ENCODE measurements at places on chromosomes 2 and 18.

DNA sequence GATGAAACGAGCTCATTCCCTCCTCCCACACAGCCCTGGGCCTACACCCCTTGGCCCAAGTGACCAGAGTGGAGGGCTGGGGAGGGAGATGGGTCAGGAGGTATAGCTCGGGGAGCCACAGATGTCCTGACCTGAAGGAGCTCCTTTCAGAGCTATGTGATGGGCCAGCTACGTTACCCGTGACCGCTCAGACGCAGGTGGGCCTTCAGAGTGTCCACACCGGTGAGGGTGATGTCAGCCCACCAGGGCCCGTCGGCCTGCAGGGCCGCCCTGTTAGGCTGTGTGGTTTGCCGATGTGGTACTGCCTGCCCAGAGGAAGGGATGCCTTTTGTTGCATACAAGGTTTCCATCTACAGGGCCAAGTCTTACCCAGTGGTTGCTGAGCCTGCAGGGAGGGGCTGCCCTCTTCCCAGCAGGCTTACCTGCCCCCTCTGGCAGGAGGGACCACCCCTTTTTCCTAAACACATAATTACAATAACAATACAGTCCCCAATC, 41.8 kb upstream of the FOSL2 start:
- DNase-seq = no peak

DNA sequence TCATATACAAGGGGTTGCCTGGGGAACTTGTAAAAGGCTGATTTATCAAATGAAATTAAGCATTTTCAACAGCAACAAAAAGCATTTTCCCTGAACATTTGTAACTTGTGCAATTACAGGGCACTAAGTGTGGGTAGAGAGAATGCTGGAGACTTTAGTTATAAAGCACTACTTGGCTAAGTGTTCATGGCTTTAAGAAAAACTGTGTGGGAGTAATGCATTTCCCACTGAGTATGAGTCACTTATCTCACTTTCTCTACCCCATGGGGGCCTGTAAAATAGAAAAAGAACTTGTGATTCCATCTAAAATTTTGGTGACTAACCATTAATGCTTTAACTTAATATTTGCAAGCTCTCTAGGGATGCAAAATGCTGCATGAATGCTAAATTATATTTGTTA, 193.4 kb downstream of the CCDC102B start:
- no peak for DNase-seq

GRCh38 chr2:40540026-40540425, 88.1 kb upstream of the SLC8A1 start:
- no peak for DNase-seq

- DNase-seq = no peak
Observed at GRCh38 chr18:44883671-44884070, 203.0 kb downstream of the SETBP1 start.

DNA sequence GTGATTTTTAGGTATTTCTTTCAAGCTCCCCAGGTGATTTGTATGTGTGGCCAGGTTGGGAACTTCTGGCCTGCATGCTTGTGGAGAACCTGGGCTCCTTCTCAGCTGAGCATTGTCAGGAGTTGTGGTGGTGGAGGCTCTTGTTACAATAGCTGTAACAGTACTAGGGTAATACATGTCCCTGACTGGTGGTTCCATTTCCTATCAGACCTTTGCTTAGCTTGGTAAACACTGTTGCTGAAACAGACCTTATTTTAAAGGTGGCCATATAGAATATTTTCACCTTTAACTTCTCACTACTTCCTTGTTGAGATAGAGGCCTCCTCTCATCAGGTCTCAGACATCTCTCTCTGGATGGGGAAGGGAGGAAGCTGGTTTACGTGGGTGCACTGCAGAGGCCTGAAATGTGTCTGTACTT, 79.2 kb downstream of the SETBP1 start:
- no peak for DNase-seq

- no peak for DNase-seq
Observed at GRCh38 chr2:164015328-164016123, 279.7 kb upstream of the FIGN start.

GRCh38 chr2:181076658-181077057, 96.3 kb downstream of the UBE2E3 start:
- DNase-seq = no peak

DNA sequence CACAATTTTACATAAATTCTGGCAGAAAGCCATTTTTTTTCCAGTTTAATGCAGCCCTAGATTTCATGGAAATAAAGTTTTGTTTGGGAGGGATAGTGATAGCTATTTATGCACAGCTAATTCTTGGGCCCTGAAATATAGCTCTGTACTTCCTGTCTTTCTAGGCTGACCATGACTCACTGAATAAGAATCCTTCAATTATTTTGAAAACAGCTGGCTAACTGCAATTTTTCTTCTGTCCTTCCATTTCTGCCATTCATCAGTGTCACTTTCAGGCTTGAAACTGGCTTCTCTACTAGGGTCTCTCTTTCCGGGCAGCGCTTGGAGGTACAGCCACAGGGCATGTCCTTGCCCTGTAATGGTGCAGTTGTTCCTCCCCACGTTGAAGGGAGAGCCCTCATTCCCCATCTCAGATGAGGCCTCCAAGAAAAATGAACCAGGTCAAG, 97.1 kb upstream of the TMEM178A start:
- DNase-seq = no peak

DNA sequence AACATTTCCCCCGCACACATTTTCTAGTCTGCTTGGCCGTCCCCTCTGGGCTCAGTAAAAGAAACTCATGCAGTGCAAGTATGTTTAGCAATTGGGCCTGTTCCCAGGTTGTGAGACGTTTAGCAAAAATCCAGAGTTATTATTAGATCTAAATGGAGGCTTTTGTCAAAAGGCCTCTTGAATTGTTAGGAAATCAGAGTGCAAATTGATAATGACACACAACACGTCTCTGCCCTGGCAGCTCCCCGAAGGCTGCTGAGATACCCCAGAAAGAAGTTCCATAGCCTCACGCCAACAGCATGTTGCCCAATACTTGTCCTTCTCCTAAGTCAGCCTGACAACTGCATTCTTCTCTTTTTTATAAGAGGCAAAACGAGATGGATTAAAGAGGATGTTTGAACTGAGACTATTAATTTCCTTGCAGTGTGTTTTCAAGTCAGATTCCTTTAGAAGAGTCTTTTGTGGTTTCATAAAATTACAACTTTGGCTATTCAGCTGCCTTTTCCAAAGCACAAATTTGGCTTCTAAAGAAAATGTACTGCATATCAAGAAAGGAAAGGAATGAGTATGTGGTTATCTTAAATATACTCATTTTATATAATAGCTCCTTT, 202.2 kb downstream of the TRIB2 start:
- no peak for DNase-seq

DNA sequence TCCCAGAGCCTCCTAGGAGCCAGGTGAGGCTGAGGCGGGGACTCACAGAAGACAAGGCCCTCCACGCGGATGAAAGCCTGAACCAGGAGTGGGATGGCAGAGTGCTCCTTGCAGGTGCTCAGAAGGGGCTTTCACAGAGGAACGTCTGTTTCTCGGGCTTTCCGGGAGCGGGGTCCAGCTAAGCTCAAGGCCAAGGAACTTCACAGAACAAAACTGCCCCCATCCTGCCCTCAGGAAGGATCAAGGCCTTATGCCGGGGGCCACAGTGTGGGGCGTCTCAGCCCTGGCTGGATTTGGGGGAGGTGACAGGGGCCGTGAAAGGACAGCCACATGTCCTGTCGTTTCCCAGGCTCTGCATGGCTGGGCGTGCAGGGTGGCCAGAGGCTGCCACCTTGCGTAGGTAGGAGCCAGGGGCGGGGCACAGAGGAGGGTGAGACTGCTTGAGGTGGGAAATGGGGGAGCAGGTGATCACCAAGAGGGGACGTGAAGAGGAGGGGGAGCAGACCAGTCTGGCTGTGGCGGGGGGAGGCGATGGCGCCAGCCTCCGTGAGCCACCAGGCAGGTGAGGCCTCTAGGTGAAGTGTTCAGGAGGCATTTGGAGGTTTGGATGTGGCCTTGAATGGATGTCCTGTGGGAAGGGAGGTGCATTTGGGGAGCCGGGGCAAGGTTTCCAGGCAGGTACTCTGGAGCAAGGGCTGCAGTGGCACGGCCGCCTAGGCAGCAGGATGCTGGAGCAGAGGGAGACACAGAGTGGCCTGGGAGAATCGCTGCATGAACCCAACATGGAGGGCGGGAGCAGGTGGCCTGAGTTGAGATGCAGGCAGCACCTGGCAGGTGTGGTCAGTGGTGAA, 79.1 kb downstream of the TWIST2 start:
- DNase-seq = no peak

DNA sequence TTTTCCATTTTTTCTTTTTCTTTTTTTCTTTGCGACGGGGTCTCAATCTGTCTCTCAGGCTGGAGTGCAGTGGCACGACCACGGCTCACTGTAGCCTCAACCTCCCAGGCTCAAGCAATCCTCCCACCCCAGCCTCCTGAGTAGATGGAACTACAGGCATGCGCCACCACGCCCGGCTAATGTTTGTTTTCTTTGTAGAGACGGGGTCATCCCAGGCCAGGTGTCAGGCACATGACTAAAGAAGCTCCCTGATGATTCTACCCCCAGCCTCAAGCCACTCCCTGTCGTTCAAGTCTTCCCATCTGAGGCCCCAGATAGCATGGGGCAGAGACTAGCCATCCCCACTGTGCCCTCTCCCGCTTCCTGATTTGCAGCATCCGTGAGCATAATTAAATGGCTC, 9.8 kb upstream of the FZD5 start:
- DNase-seq = no peak

- DNase-seq = peak; percentile 62
Observed at GRCh38 chr2:68828887-68829708, 42.1 kb downstream of the BMP10 start.

DNA sequence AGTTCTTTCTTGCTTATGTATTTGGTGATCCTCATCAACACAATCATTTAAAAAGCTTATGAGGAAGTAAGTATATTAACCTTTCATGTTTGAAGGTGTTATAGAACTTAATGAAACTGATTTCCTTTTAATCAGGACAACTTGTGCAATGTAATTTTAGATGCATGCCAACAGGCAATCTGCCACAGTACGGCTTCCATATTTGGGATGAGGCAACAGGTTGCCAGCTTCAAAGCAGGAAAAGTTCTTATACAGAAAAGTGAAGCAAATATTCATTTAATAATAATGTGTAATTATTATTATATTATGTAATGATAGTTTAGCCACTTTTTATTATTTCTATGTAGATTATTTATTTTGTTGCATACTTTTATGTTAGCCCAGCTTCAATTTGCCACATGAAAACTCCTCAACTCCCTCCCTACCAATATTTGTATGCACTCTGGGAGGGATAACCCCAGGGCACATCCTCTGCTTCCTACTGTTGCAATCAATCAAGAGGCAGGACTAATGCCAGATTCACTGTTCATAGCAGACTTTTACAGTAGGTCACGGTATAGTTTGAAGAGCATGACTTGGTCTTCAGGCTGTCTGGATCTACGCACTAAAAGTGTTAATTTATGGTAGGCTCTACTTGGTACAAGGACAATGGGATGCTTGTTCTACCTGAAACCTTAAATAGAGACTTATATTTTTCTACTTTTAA, 277.2 kb downstream of the AGPS start:
- DNase-seq = no peak

DNA sequence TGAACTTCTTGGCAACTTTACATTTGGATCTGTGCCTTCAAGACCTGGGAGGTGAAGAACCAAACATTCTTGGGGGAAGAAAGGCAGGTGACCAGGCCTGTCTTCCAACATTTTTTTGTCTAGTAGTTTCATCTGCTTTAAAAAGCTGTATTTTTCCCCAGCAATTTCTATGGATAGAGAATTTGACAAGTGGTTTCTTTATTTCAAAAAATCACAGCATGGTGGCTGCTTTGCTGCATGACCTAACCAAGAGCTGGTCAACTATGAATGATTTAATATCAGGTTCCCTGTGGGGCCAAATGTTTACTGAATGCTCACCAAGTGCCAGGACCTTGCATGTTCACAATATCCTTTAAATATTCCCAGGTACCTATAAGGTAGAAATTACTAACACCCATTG, 19.1 kb downstream of the LRP2 start:
- DNase-seq = no peak

DNA sequence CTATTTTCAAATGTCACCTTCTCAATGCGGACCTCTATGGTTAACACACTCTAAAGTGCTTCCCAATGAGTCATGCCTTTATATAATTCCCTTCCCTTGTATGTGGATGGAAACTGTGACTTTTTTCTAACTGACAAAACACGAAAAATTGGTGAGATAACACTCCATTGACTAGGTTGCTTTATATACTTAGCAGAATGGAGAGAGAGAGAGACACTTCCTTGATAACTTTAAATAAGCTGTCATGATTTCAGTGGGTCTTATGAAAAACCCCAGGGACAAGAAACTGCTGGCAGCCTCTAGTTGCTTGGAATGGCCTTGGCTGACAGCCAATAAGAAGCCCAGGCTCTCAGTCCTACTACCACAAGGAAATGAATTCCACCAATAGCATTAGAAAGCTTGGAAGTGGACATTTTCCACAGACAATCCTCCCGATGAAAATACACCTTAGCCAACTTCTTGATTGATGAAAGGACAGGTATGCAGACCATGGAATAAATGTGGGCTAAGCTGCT, 322.2 kb downstream of the ZNF804A start:
- DNase-seq = no peak

DNA sequence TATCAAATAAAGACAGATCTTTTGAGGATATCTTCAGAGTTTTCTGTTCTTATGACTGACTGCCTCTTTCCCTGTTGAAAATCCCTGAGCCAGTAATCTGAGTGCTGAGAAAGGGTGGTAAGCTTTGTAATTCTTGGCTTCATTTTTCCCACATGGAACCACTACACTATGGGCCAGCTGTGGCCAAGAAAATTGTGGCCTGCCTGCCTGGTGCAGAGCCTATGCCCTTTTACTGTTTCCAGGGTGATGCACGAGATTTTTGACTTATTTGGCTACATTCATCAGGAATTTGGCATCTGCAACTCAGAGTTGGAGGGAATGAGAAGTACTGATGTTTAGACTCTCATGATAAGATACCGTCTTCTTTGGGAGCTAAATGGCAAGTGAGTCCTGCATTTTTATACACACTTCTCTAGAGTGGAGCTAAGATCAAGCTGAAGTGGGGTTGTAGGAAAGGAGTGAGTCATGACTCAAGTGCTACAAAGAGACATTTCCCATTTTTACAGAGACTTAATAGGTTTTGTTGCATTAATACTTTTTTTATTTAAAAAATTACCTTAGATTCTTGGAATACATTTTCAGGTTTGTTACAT, 328.2 kb upstream of the CDH7 start:
- DNase-seq = no peak

GRCh38 chr2:174780191-174780840, 16.0 kb upstream of the CHRNA1 start:
- no peak for DNase-seq

DNA sequence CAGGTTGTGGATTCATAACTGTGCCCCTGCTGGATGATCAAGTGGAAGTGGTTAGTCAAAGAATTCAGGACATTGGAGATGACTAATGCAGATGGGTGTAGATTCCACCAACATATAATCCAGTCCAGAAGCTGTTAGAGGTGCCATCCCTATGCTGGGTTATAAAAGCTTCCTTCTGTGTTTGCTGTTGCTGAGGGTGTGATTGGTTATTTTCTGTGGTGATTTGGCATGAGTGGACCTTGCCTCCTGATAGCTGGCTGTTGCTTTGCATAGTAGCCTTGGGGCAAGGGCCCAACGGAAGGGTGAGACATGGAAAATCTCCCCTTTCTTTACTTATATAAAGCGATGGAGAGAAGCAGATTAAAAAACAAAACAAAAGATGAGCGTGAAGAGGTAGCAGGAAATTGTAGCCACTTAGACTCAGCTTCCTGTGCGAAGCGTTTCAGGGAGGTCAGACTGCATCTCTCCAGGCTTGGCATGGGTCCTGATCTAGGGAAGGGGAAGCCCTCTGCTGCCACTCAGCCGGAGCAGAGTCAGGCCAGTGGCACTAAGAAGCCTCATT, 190.4 kb downstream of the FMNL2 start:
- no peak for DNase-seq

- no peak for DNase-seq
Observed at GRCh38 chr2:71578767-71579342, 125.5 kb downstream of the DYSF start.

- DNase-seq = no peak
Observed at GRCh38 chr2:70078384-70078783, 8.9 kb upstream of the PCBP1 start.
